ENCODE measurements at places on chromosomes 7 and 10. TPM values are rescaled to one million over a fixed set of nuclear protein-coding genes. Genes with fewer than 3 reads are reported as not detected.

GRCh38 chr7:96928965-96929364, 76.4 kb upstream of the DLX6 start:
- no peak for DNase-seq

- no peak for DNase-seq
Observed at GRCh38 chr10:96606216-96606615, 19.4 kb upstream of the TM9SF3 start.

DNA sequence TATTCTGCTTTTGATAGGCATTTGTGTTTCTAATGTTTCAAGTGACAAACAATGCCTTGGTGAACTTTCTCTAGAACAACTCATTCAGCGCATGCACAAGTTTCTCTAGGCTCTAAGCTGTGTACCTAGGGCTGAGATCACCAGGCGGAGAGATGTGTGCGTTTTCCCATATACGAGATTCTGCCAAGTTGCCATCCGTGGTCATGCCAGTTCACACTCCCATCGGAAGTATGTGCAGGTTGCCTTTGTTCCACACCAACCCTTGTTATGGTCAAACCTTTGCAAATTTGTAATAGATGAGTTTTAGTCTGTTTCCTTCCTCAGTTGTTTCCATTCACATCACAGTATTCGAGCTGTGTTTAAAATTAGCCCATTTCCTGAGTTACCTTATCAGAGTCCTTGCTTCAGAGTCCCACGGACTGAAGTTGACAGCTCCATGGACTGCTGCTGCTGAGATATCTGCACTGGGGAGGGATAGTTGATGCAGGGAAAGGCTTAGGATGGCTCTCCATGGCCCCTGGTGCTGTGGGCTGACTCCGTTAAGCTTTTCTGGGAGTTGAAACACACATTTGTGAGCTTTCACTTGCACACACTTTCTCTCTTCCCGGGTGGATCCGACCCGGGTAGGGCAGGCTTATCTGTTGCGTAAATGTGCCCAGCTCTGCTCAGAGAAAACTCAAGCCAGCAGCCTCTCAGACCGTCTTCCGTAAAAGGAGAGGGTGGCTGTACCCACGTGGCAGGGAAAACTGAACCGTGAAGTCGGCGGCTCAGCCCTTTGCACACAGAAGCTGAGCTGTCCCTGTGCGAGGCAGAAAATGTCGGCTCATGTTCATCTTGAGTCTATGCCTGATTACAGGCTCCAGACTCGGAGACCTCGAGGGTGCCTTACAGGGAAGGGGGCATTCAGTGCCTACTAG, 49.4 kb downstream of the HK1 start:
- DNase-seq = peak; percentile 93

DNA sequence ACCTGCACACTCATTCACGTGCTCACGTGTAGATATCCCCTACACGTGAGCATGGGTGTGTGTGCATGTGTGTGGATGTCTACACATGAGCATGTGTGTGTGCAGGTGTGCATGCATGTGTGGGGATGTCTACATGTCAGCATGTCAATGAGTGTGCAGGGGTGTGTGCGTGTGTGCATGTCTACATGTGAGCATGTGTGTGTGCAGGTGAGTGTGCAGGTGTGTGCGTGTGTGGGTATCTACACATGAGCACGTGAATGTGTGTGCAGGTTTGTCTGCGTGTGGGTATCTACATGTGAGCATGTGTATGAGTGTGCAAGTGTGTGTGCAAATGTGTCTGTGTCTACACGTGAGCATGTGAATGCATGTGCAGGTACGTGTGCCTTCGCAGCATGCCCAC, 274.8 kb downstream of the PTPRN2 start:
- no peak for DNase-seq

GRCh38 chr10:15868006-15868405, 7.7 kb upstream of the MINDY3 start:
- DNase-seq = no peak

- DNase-seq = no peak
Observed at GRCh38 chr7:101917566-101917965, 100.1 kb downstream of the CUX1 start.

- DNase-seq = no peak
Observed at GRCh38 chr10:5996696-5997095, 19.4 kb upstream of the IL15RA start.

DNA sequence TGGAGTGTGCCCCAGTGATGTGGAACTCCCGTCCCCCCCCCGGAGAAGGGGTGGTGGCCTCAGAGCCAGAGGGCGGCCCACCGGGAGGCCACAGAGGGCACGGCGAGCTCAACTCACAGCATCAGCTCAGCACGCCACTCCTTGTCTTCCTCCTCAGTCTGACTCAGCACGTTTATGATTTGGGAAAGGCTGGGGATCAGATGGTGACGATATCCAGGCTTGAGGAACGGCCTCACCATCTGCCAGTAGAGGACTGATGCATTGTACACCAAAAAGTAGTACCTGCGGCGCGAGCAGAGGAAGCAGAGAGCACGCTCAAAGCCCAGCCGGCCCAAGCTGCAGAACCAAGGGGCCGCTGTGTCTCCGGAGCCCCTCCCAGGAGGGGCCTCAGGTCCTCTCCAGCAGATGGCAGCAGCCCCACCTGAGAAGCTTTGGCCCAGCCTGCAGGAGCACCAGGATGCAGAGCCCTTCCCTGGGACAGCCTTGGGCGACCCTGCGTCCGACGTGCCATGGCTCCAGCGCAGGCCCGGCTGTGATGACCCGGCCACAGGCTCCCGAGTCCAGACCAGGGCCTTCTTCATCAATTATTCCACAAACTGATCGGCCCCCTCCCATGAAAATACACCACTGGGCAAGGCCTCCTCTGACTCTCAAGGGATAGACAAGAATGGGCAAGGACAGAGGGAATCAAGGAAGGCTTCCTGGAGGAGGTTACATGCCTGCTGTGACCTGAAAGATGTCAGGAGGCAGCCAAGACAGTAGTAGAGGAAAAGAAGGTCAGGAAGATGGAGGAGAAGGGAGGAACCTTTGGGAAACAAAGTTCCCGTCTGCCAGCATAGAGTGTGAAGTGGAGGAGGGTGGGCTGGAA, 3.7 kb downstream of the CFAP46 start:
- no peak for DNase-seq

GRCh38 chr7:101941481-101942383, 124.3 kb downstream of the CUX1 start:
- no peak for DNase-seq

GRCh38 chr10:68101066-68101465, 8.2 kb upstream of the MYPN start:
- DNase-seq = no peak

DNA sequence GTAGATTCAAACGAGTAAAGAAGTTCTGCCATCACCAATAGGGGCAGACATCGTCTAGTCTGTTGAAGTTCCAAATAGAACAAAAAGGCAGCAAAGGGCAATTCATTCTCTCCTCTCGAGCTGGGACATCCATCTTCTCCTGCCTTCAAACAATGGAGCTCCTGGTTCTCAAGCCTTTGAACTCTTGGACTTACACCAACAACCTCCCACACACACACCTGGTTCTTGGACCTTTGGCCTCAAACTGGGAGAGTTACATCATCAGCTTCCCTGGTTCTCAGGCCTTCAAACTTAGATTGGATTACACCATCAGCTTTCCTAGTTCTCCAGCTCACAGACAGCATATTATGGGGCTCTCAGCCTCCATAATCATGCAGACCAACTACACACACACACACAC, 9.8 kb upstream of the GIMAP5 start:
- DNase-seq = no peak

GRCh38 chr10:101091546-101092290, 29.9 kb downstream of the KAZALD1 start:
- DNase-seq = no peak

DNA sequence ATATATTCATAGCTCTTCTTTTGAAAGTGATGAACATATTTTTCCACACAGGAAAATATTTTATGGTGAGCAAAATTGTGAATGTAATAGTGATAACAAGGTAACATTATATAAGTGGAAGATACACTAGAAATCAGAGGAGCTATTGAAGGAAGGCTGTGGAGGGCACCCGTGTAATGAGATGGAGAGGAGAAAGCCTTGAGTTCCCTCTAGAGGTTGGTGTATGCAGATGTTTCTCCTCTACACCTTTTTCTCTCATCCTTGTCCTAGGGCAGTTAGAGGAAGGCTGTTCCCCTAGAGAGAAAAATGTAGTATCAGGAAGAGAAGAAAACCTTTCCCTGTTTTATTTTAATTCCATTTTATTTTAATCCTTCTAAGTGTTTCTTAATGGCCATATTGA, 54.6 kb upstream of the NRG3 start:
- DNase-seq = no peak

- no peak for DNase-seq
Observed at GRCh38 chr10:128095753-128096469, 30.3 kb downstream of the MKI67 start.

- no peak for DNase-seq
Observed at GRCh38 chr10:86160890-86161585, 205.6 kb downstream of the GRID1 start.

DNA sequence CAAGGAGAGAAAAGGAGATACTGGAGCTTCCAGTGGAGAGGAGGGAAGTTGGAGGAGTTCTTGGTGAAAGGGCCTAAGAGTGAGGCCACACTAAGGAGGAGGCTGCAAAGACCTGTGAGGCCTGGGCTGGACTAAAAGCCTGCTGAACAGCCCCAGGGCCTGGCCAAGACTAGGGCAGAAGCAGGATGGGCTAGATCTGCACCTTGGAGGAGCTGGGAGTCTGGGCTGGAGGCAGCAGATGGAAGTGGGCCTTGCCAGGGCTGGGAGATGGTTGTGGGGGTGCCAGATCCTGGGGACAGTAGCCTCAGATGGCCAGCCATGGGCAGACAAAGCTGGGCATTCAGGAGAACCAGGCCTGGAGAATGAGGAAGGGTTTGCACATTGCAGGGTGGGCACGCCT, 6.5 kb upstream of the PURB start:
- DNase-seq = no peak

- no peak for DNase-seq
Observed at GRCh38 chr10:51141010-51141409, 66.7 kb downstream of the PRKG1 start.

GRCh38 chr10:95909561-95909960, 1.8 kb downstream of the CC2D2B start:
- no peak for DNase-seq

DNA sequence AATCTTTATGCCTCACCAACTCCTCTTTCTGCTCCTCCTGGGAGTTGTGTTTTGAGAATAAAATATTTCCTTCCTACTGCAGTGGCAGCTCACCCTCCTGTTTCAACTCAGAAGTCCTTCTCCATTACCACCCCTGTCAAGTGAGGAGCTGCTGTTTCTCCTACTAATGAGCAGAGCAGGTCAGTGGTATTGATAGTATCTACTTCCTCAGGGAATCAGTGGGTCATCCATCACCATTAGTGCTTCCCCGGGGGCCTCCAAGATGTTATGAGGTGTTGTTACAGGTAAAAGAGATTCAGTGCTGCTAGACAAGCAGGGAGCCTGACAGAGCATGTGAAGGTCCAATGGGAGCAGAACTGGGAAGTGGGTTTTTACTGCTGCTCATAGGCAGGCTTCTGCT, 795.2 kb downstream of the REEP3 start:
- no peak for DNase-seq

GRCh38 chr10:72000073-72001032, 36.2 kb downstream of the CHST3 start:
- no peak for DNase-seq

- no peak for DNase-seq
Observed at GRCh38 chr10:44925224-44925623, 14.1 kb downstream of the TMEM72 start.

DNA sequence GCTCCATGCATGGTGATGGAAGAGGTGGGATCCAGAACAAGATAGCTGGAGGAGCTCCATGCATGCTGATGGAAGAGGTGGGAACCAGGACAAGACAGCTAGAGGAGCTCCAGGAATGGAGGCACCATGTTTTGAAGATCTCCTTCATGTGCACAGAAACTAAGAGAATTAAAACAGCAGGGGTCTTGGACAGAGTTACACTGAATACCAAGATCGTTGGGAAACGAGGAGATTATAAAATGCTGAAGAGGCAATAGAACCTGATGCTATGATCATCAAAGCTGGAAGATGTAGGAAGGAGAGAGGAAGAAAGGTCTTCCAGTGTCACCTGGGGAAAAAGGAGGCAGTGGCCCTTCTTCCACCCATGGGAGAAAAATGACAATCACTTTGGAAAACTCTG, 193.6 kb upstream of the PFKP start:
- no peak for DNase-seq

GRCh38 chr7:41682422-41682821, 20.5 kb downstream of the INHBA start:
- DNase-seq = no peak

GRCh38 chr7:73988197-73988596, 39.8 kb upstream of the ELN start:
- no peak for DNase-seq

- no peak for DNase-seq
Observed at GRCh38 chr7:92121681-92122080, 12.6 kb downstream of the CYP51A1 start.

EPO gene
- total RNA-seq = not detected

FOXI2 gene
- 0.42 TPM for total RNA-seq

ASNS gene
- 16.2 TPM for total RNA-seq

LLCFC1 gene
- total RNA-seq = not detected

GNG11 gene
- 26.0 TPM for total RNA-seq

COG5 gene
- 33.4 TPM for total RNA-seq

CCDC3 gene
- 79.1 TPM for total RNA-seq

UNC5B gene
- 2.7 TPM for total RNA-seq

GLI3 gene
- 12.1 TPM for total RNA-seq

DLX6 gene
- not detected for total RNA-seq

CH25H gene
- total RNA-seq = 2.5 TPM

PDSS1 gene
- 3.0 TPM for total RNA-seq

ANKRD16 gene
- 5.4 TPM for total RNA-seq

LRRD1 gene
- total RNA-seq = 0.19 TPM

TFPI2 gene
- 2.3 TPM for total RNA-seq

All from esophagus muscularis mucosa (tissue), 4 donors.